Stomach (tissue), 19 donors: ENCODE measurements at places on chromosomes 13 and 19.
A peak's percentile ranks its signal among the peaks of the same experiment; 100 is the strongest.

GRCh38 chr19:33299051-33299688 lies 3.2 kb downstream of the CEBPA start:
- no peak for DNase-seq

DNA sequence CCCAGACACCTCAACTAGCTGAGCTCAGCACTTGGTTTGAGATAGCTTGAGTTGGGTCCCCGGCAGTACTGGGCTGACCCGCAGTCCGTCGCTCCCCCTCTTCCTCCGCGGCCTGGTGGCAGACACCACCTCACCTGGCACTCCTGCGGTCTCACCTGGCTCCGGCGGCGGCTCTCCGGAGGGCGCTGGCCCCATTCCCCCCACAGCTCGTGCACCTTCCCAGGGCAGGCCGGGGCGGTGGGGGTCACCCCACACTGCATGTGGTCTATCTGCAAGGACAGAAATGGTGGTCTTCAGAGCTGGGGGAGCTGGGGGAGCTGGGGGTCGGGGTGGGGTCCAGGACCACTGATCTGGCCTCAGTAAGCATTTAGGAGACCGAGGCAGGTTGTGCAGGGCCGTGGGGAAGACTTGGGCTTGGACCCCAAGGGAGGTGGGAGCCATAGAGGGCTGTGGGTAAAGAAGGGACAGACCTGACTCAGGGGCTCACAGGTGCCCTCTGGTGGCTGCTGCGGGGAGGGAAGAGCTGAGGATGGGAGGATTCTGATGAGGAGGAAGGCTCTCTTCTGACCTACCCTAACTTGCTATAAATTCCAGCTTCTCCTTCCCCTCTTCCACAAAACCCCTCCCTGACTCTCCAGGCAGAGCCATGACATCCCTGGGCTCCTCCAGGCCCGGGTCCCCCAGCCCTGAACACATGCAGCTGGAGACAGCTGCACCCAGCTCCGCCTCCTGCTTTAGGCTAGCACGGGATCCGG lies 6.7 kb upstream of the PLIN4 start:
- DNase-seq, result peak; percentile 67

GRCh38 chr13:46603165-46603603 lies 50.2 kb downstream of the LRCH1 start:
- DNase-seq, result no peak

GRCh38 chr19:33819880-33820781 lies 23.5 kb downstream of the KCTD15 start:
- peak; percentile 93 for DNase-seq

DNA sequence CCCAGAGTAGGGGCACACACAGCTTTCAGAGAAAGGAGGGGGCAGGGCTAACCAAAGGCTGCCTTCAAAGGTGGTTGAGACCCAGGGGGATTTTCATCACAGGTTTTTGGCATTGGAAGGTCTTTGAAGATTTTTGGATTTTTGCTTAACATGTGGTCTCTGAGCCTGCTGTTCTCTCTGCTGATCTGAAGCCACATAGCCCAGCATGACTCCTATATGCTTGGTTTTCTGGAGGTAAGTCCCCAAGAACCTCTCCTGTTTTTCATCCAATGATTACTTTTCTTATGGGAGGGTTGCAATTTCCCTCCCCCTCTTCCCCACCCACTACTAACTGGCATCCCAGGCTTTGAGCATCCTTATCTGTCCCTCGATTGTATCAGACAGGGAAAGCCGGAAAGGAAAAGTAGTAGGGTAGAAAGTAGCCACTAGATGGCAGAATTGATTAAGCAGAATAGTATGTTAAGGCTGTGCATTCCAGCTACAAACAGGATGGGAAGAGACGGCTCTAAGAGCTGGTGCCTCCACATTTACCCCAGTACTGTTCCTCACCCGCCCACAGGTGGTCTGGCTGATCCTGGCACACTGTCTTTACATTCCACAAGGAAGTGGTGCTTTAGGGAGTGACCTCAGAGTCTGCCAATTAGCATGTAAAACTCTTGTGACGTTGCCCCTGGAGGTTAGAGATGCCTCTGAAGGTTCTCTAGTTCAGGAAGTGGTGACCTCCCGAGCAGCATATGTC lies 218.9 kb upstream of the EDNRB start:
- peak; percentile 76 for DNase-seq
